ENCODE measurements at places on chromosomes 1 and 21.

DNA sequence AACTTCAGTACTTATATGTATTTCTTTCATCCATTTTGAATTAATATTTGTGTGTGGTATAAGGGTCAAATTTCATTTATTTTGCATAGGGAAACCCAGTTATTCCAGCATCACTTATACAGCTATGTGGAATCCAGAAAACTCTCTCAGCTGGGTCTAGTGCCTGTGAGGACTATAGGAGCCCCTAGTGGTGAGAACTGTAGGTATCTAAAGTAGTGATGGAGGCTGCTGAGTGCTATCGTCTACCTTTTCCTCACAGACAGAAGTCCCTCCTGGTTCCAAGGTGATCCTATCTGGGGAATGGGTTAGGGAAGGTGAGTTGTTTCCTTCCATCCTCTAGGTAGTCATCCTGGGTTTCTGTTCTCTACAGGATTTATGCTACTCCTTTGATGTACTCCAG is 352.0 kb upstream of the C1orf87 start:
- no peak for DNase-seq

GRCh38 chr1:228917755-228918154 is 182.5 kb downstream of the RHOU start:
- no peak for DNase-seq

DNA sequence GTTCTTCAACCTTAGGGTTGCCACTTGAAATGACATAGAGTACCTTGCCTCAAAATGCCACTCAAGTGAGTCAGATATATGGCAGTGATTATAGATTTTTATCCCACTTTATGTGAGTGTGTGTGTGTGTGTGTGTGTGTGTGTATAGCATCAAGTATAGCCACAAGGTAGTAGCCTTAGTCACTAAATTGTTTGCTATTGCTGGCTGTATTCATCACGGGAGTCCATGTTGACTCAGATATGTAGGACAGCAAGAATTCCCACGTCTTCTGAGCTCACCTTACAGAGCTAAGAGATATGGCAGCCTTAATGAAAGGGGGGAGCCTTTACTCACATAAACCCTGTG is 9.3 kb downstream of the ETS2 start:
- no peak for DNase-seq

- DNase-seq = no peak
Measured at GRCh38 chr1:16286122-16286521, 49.1 kb upstream of the CPLANE2 start.

- no peak for DNase-seq
Measured at GRCh38 chr1:245500546-245500945, 345.8 kb downstream of the KIF26B start.

DNA sequence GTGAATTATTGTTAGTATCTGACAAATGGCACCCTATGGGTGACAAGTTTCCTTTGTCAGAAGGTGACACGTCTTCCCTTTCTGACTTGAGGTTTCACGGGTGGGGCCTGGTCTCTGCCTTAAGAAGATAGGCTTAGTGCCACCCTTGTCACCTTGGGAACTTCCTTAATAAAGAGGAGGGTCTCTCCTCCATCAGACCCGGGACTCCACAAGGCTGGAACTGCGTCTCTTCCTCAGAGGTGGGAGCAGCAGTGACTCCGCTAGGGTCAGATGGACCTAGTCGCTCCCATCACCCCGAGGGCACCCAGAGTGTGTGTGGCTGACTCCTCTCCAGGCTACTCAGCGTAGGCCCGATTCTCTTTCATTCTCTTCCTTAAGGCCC is 774 bp upstream of the WDTC1 start:
- DNase-seq = no peak

DNA sequence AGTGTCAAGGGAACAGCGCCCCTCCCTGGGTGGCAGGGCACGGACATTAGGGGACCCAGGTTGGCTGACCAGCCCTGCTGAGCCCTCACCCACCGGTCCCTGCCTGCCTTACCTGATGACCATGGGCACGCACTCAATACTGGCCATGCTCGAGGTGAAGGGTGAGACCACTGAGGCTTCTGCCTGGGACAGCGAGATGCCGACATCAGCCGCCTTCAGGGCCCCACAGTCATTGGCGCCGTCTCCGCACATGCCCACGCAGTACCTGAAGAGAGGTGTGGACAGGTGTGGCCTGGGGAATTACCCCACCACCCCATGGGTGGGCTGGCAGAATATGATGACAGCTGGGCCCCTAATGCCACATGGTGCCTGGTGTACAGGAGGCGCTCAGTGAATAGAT is 7.8 kb upstream of the MFAP2 start:
- DNase-seq = no peak

DNA sequence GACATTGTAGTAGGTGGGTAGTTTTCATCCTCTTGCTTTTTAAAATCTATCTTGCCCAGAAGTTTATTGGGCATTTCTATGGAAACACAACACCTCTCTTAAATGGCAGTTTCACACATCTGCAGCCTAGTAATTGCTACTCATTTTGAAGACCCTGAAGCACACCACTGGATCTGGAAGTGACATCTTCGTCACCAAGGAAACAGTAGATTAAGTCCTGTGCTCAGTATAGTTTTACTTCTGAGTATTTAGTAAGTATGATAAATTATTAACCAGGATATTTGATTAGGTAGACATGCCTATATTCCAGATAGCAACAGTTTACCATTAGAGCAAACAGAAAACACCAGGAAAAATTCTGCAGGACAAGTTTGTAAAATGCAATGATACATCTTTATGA is 48.7 kb downstream of the UCK2 start:
- DNase-seq = no peak

- DNase-seq = no peak
Measured at GRCh38 chr1:17067069-17067426, 13.2 kb upstream of the SDHB start.

DNA sequence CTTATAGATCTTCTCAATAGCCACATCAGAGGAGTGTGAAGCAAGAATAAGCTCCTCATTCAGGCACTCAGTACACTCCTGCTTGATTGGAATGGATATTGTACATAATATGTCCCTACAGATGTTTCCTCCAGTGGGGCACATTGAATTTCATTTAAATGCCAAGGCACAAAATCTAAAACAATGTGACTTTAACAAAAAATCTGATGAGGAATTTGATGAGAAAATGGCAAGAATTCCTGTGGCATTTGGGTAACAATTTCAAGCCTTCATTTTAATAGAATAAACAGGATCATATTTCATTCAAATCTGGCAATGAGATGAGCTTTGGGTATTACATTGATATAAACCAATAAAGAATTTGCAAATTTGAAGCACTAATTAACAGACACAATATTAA is 307.7 kb upstream of the PKN2 start:
- no peak for DNase-seq

- no peak for DNase-seq
Measured at GRCh38 chr21:25283720-25284119, 323.6 kb downstream of the MRPL39 start.

DNA sequence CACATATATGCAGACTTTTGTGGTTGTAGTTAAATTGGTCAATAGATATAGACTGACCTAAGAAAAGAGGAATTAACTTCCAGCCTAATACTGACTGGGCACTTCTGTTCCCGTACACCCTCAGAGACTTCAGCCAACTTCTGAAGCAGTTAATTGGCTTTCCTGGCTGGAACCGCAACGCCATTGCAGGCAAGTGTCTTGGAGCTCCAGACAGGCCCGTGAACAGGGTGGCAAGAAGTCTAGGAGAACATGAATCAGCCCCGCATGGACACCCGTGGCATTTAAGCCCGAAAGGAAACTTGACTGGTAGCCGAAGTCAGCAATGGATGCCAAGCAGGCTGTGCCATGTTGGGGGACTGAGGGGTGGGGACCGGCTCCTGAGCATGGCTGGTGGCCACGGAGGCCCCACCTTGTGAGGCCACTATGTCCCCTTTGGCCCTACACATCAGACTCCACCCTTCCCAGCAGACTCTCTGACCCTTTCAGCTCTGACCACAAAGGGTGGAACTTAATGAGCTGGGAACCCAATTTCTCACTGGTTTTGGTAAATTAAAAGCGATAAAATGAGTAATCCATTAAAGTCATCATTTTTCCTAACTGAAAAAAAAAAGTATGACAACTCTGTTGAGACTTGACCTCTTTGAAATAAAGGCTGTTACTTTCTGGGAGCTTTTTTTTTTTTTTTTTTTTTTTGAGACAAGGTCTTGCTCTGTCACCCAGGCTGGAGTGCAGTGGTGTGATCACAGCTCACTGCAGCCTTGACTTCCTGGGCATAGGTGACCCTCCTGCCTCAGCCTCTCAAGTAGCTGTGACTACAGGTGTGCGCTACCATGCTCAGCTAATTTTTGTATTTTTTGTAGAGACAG is 54.1 kb downstream of the RUNX1 start:
- no peak for DNase-seq

DNA sequence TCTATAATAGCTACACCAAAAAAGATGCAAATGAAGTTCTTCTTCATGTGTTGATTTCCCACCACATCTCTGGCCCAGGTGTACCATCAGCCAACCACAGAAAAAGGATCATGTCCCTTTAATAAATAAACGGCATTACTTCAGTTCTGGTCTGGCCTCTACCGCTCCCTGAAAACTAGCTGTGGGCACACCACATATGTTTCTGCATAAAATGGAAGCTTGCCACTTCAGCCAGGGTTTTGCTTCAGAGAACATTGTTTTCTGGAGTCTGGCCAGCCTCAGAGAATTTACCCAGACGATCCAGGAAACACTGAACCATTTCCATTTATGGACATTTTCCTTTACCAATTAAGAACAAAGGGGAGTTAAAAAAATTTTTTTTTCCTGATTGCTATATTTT is 5.8 kb upstream of the LAMC2 start:
- no peak for DNase-seq

DNA sequence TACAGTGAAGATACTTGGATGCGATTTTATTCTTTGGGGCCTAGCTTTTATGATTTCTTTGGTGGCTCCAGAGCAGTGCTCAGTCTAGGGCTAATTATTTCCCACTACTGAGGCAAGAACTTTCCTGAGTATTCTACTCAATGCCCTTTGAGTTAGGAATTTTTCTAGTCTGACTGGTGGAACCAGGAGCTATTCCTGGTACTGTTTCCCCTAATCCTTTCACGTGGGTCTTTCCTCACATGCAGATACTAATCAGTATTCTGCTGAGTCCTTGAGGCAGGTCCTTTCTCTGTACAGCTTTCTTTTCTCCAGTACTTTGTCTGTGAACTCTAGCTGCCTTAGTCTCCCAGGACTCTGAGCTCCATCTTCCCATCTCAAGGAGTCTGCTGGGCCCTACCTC is 76.7 kb downstream of the TRIM11 start:
- DNase-seq = no peak

DNA sequence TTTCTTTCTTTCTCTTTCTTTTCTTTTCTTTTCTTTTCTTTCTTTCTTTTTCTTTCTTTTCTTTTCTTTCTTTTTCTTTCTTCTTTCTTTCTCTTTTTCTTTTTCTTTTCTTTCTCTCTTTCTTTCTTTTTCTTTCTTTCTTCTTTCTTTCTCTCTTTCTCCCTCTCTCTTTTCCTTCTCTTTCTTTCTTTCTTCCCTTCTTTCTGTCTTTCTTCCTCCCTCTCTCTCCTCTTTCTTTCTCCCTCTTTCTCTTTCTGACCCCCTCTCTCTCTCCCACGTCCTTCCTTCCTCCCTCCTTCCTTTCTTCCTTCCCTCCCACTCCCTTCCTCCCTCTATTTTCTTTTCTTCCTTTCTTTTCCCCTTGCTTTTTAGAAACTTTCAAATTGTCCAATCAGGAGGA is 333.6 kb downstream of the PAPPA2 start:
- no peak for DNase-seq

GRCh38 chr1:153360592-153361479 is 3.2 kb downstream of the S100A9 start:
- DNase-seq = no peak

- no peak for DNase-seq
Measured at GRCh38 chr1:244350027-244350426, 101.7 kb downstream of the ADSS2 start.

GRCh38 chr1:5885471-5886139 is 106.6 kb downstream of the NPHP4 start:
- peak; percentile 78 for DNase-seq

DNA sequence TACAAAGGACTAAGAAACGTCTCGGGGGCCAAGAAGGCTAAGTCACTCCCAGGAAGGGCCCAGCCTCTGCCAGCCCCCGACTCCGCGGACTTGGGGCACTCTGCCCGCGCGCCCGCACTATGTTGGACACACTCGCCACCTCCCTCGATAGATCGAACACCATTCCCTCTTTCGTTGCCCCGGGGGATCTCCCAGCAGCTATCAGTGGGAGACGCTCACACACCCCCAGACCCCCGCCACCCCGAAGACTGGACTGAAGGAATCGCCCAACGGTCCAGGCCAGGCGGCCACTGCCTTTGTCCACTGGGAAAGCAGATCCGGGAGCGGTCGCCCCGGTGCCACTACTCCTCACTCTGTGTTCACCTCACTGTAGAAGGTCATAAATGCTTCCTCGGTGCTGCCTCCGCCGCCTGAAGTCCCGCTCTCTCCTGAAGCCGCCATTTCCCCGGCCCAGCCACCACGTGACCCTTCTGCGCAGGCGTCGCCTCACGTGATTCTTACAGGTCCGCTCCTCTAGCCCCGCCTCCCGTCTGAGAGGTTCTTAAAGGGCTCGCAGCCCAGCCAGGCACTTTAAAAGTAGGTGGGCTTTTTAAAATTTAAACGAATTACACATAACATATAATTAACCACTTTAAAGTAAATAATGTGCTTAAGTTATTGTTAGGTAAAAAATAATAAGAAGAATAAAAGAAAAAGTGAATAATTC is at the start of gene DNAJC8:
Gene DNAJC8 (minus strand): TSS at position 472 of the 706 bp plus-strand sequence. CDS start 31 bp downstream, at position 441.
- peak; percentile 99 for DNase-seq

GRCh38 chr1:240608707-240609106 is 3.2 kb downstream of the GREM2 start:
- DNase-seq = no peak

- DNase-seq = peak; percentile 60
Measured at GRCh38 chr1:205576805-205577761, 54.7 kb downstream of the ELK4 start.

GRCh38 chr1:162283657-162284056 is 93.0 kb downstream of the SPATA46 start:
- DNase-seq = no peak

GRCh38 chr1:182807907-182808306 is 18.3 kb downstream of the NPL start:
- DNase-seq = no peak

DNA sequence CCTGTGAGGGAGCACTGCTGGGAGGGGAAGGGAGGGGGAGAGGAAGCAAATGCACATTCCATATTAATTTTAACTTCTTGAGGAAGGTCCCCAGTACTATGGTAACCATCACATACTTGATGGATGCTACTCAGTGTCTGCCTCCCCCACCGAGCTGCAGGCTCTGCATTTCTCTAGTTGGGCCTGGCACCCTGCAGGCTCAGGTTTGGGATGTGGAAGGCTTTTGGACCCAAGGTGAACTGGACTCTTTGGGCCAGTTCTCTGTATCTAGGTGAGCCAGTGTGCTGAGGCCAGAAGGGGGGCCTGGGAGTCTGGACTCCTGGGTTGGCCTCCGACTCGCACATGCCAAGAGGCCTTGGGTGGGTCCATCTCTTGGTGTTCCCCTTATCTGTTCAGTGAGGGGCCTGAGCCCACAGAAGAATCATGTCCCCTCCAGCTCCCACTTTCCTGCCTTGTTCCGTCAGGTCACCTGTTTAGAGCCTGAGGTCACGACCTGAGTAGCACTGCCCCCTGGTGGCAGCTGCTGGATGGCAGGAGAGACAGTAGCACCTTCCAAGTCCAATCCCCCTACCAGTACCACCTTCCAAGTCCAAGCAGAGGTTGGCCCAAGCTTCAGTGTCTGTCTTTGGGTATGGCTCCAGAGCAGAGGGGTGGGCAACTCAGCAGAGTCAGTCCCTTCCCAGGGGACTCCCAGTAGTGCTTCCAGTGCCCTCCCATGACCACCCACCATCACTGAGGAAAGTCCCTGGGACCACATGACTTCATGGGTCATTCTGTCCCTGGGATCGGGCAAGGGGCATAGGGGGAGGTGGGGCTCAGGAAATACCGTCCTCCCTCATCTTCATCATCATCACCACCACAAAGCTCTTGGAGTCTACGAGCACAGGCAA is 241.8 kb downstream of the TRABD2B start:
- no peak for DNase-seq
